ENCODE measurements at places on chromosomes 4 and X. TPM values are rescaled to one million over a fixed set of nuclear protein-coding genes. Genes with fewer than 3 reads are reported as not detected.

Gene MOSPD2
- total RNA-seq = 35.4 TPM

Gene TCEAL4
- 42.0 TPM for total RNA-seq

Gene RXFP1
- total RNA-seq = 1.2 TPM

Gene XPNPEP2
- total RNA-seq = 4.7 TPM

Gene STATH
- not detected for total RNA-seq

Gene HSD17B13
- 1.2 TPM for total RNA-seq

Gene ALB
- total RNA-seq = 0.32 TPM

Gene ADGRL3
- 70.1 TPM for total RNA-seq

Gene PHF8
- 20.1 TPM for total RNA-seq

Gene COL4A5
- total RNA-seq = 296 TPM

Gene WNK3
- 8.7 TPM for total RNA-seq

Gene TBC1D9
- 68.0 TPM for total RNA-seq
